ENCODE measurements at places on chromosomes 6 and 20.

DNA sequence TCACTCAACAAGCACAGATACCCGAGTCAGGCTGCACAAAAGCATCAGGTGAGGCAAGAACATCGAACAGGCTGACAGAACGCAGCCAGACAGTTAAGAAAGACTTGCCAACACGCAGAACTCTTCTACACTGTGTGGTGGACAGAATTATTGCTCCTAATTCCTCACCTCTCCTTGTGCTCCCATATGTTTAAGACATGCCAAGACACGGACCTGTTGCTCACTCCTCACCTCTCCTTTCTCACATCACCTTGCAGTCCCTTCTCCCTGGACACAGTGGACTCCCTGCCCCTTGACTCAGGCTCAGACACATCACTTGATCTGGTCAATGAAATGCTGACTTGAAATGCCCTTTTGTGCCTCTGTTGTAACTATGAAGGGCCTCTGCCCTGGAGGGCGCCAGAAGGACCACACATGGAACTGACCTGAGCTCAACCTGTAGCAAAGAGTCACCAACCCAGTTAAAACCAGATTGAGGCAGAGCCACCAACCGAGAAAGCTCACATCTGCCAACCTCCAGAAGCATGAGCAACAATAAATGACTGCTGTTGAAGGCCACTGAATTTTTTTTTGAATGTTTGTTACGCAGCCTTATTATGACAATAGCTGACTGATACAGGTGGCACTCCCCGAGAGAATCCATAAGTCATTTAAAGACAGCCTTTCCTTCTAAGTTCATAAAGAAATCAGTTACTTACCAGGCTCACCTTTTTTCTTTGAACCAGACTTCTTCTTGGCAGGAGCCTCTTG, 24.0 kb downstream of the RRBP1 start:
- DNase-seq = no peak

DNA sequence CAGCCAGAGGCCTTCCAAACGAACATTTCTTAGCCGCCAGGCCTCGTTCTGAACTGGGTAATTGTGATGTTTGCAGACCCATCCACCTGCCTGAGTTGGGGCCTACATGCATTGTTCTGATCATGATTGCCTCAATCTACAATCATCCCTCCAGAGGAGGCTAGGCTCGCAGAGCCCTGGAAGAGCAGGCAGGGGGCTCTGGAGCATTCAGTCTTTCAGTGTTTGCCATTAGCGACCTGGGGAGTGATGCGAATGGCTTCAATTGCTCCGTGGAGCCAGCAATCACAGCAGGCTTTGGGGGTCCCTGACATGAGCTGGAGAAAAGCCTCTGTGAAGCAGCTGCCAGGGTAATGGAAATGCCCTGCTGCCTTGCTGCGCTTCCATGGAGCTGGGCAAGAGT, 22.0 kb downstream of the SNAP25 start:
- no peak for DNase-seq

- peak; percentile 69 for DNase-seq
Observed at GRCh38 chr20:58140787-58141425, 87.5 kb downstream of the ANKRD60 start.

DNA sequence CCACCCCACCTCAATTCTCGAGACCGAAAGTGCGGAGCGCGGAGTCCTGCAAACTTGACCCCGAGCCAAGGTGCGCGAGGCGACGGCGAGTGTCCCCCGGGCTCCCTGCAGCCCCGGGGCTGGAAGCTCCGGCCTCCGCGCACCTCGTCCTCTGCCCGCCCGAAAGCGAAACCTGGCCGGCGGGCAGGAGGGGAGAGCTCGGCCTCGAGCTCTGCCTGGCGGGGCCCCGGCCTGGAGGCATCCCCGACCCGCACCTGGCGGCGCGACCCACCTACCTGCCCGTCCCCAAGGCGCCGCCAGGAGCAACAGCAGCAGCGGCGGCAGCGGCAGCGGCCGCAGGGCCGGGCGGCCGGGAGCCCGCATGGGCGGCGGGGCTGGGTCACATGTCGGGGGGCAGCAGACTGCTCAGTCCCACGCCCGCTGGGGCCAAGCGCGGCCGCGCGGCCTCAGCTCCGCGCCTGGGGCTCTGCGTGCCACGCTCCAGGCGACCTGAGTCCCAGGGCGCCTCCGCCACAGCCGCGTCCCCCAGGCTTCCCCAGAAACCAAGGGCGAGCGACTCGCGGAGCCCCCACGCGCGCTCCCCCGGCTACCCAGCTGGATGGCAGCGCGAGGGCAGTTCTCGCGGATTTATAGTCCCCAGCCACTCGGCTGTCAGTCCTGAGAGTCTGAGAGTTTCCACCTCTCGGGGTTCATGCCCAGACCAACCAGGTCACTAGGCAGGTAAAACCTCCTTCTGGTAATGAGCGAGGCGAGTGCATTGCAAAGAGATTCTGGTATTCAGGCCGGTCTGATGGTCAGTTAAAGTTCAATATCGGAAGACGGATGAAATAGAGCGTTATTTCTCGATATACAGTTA, at the start of gene IL20RA:
Gene IL20RA (minus strand): TSS at position 600 of the 856 bp plus-strand sequence. CDS start 237 bp downstream, at position 363.
- DNase-seq = peak; percentile 22

GRCh38 chr6:3732345-3733141, 19.0 kb downstream of the PXDC1 start:
- peak; percentile 93 for DNase-seq

DNA sequence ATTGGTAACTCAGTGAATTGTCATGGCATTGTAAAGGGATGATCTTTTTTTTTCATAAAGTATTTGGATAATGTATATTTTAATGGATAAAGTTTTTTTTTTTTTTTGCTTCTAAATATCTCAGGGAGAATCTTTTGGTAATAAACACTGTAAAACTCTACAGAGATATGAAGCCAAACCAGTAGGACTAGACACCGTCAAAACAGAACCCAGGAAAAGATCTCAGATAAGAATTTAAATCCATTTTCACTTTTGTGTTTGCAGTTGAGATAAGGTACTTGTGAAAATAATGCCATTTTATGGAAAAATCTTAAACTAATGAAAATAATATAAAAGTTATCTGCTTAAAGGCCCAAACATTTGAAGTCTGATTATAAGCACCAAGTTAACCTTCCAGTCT, 27.0 kb downstream of the FAM83B start:
- DNase-seq = no peak

DNA sequence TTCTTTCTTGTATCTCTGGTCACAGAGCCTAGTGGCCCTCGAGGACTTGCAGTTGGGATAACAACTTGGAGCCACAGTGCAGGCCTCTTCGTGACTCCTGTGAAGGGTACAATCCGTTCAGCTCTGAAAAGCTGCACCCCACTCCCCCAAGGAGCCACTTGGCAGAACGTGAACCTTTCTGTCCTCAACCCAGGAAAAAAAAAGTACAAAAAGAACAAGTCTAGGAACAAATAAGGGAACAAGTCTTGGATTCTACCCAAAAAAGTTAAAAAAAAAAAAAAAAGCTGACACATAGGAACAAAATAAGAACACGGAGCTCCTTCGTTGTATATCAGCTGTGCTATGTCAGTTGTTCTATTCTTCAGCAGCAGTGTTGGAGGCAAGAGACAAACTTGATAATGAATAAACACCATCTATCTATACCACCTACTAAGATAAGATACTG, 77.9 kb upstream of the TULP1 start:
- no peak for DNase-seq

DNA sequence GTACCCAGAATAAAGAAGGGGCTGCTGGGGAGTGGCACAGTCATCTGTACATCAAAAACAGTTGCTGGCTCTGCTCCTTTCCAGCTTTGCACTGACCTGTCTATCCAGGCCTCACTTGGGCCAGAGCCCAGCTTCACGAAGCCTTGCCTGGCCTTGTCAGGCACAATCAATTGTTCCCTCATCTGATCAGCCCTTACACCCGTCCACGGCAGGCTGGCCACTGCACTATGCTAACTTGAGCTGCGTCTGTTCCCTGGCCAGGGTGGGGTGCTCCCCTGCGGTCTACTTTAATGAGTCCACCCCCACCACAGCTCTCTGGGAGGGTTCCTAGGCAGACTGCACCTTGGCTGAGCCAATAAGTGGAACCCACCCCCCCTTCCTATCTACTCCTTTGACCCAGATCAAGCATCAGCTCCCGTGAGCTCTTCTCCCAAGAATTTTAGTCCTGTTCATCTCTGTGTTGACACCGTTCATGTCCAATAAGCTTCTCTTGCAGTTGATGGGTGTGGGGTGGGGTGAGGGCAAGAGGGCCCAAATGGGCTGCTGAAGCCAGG, 74.3 kb upstream of the MLN start:
- no peak for DNase-seq

GRCh38 chr6:47473791-47474346, 3.7 kb upstream of the CD2AP start:
- DNase-seq = no peak

DNA sequence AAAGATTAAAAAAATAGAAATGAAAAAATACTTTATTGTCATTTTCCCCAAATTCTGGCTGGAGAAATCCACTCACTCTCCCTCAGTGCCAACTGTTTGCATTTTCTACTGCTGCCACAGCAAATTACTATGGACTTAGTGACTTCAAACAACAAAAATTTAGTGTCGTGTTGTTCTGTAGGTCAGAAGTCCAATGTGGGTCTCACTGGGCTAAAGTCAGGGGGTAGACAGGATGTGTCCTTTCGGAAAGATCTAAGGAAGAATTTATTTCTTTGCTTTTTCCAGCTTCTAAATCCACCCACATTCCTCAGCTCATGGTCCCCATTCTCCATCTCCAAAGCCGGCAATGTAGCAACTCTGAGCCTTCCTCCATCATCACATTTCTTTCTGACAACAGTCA, 453.3 kb downstream of the KIF16B start:
- DNase-seq = no peak

DNA sequence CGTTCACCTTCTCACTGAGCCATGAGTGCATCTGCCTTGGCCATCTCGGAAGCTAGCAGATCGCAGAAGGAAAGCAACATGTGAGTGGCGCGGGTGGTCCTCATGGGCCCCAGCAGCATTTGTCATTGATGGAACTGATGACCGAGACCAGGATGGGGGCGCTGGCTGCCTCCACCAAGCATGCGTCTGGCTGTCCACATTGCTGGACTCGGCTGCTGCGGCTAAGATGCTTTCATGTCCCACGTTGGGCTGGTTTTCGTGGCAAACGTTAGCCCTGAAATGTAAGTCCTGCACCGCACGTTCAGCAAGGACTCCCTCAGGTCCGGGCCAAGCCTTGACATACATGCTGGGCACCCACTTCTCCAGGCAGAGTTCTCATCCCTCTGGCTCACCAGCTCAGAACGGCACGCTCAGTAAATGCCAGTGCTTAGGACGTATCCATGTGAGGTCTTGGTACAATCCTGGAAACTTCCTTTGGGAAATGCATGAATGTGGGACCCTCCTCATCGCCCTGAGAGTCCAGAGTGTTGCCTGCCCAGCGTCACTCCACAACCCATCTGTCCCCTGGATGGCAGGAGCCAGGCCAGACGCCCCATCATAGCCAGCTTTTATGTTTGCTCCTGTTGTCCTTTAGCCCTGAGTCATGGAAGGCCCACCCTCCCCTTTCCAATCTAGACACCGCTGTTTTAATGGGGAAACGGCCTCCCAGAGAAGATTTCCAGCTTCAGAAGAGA, 8.4 kb downstream of the SLCO4A1 start:
- DNase-seq = no peak

DNA sequence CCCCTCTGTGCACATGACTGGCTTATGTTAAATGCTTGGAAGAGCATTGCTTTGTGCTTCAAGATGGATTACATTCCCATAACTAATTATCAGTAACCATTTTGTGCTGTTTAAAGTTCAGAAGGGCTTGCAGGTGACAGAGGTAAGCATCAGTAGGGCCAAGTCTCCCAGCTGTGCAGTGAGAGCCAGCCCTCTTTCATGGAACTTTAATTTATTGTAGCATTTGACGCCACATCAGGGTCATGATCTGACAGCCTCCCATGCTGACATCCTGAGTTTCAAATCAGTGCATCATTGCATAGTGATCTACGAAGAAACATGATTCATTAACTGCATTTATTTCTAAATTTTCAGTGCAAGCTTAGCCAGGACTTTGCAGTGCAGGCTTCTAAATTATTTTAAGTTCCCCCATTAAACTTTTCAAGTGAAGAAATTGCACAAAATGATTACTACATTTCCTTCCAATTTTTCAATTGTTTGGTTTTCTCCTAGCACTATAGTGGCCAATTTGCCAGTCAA, 380.9 kb downstream of the UTRN start:
- DNase-seq = no peak

GRCh38 chr6:159874435-159874834, 16.4 kb upstream of the MAS1 start:
- no peak for DNase-seq

DNA sequence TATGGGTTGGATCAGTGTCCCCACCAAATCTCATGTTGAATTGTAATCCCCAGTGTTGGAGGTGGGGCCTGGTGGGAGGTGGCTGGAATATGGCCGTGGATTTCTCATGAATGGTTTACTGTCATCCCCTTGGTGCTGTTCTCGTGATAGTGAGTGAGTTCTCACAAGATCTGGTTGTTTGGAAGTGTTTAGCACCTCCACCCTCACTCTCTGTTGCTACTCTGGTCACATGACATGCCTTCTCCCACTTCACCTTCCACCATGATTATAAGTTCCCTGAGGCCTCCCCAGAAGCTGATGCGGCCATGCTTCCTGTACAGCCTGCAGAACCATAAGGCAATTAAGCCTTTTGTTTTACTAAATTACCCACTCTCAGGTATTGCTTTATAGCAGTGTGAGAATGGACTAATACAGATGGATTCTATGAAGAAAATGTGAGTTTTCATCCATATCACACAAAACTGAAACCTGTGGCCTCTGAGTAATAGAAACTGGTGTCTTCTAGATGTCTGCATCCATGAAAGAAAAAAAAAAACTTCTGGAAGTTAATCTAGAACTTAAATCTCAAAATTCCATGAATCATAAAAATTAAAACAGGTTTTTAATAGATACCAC, 39.3 kb downstream of the MBOAT1 start:
- DNase-seq = no peak

DNA sequence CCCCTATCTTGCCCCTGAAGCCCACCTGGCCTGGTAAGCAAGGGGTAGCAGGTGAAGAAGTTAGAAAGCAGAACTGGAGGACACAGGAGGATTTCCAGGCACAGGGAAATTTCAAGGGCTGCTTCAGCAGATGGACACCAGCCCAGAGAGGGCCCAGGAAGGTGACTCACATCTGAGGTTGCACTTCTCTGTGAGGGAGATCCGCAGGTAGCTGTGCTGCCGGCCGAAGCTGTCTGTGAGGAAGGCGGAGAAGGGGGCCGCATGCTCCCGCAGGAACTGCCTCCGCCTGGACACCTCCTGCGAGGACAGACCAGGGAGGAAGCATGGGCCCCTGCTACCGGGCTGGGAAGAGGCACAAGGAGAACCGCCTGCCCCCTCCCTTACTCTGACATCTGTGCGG, 7.1 kb downstream of the MOCS1 start:
- no peak for DNase-seq

DNA sequence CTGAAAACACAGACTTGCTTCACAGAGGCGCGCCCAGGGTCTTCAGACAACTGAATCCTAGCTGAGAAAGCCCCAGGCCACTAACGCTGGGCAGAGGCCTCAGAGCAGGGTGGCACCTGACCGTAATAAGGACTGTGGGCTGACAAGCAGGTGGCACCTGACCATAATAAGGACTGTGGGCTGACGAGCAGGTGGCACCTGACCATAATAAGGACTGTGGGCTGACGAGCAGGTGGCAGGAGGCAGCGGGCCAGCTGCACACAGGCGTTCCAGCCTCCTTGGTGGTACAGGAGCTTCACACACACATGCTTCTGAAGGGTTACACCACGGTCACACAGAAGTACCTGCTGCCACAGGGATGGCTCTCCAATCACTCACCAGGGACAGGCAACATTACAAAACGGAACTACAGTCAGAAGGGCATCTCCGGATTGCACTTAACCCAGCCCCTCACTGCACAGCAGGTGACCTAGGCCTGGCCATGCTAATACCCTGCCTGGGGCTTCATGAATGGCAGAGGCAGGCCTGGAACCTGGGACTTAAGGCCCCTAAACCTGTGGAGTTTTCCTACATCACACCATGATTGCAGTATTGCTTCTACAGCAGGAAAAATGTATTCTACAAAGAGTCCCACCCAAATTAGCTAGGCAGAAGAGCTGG, 50.8 kb downstream of the PSMG4 start:
- DNase-seq = no peak
